A549 treated with GW870086 at 1 μM for 4 hours (cell line): ENCODE measurements at places on chromosomes 11 and 22. TPM values are rescaled to one million over a fixed set of nuclear protein-coding genes. Genes with fewer than 3 reads are reported as not detected.

Gene PDE3B
- 1.8 to 2.2 TPM (median 2.1 TPM) in 5 replicates for total RNA-seq

Gene CD248
- total RNA-seq = not detected in 5 replicates

Gene C11orf91
- 0.58 to 2.2 TPM (median 1.4 TPM) in 5 replicates for total RNA-seq

Gene NAALAD2
- not detected in 5 replicates for total RNA-seq

Gene OR52H1
- total RNA-seq = not detected in 5 replicates

Gene CHRM4
- 0.30 to 0.66 TPM (median 0.50 TPM) in 5 replicates for total RNA-seq

Gene RTN3
- 95.6 to 110 TPM (median 103 TPM) in 5 replicates for total RNA-seq

Gene SLC15A3
- total RNA-seq = not detected in 5 replicates

Gene UPK2
- total RNA-seq = 0.41 to 1.1 TPM (median 0.70 TPM) in 5 replicates

Gene ESAM
- 12.0 to 17.2 TPM (median 13.7 TPM) in 5 replicates for total RNA-seq

Gene MUC2
- 0.07 to 0.24 TPM (median 0.11 TPM) in 5 replicates for total RNA-seq

Gene RELA
- total RNA-seq = 62.9 to 74.7 TPM (median 72.1 TPM) in 5 replicates

Gene CATSPERZ
- total RNA-seq = 1.2 to 3.8 TPM (median 2.4 TPM) in 5 replicates

Gene MS4A7
- not detected in 5 replicates for total RNA-seq

Gene C11orf68
- total RNA-seq = 32.7 to 44.7 TPM (median 43.0 TPM) in 5 replicates

Gene OR9Q1
- total RNA-seq = not detected in 5 replicates

Gene ARHGAP32
- 3.6 to 5.8 TPM (median 4.8 TPM) in 5 replicates for total RNA-seq

Gene SLN
- 0.52 to 2.1 TPM (median 1.6 TPM) in 5 replicates for total RNA-seq

Gene CCDC73
- total RNA-seq = 0.03 TPM in 1 of 5 replicates, not detected in the others

Gene SBF2
- 12.9 to 15.9 TPM (median 14.6 TPM) in 5 replicates for total RNA-seq

Gene PAX6
- 0.93 to 1.6 TPM (median 1.3 TPM) in 5 replicates for total RNA-seq

Gene HBE1
- 0.38 TPM in 1 of 5 replicates, not detected in the others for total RNA-seq

Gene DGCR6
- 1.2 to 2.0 TPM (median 1.8 TPM) in 5 replicates for total RNA-seq

Gene C2CD3
- 15.8 to 18.5 TPM (median 17.0 TPM) in 5 replicates for total RNA-seq

Gene HTR3B
- not detected in 5 replicates for total RNA-seq

Gene RNASEH2C
- 39.2 to 49.6 TPM (median 47.9 TPM) in 5 replicates for total RNA-seq

Gene MRGPRX3
- total RNA-seq = not detected in 5 replicates

Gene TKFC
- total RNA-seq = 36.9 to 79.4 TPM (median 69.0 TPM) in 5 replicates

Gene OR4A5
- not detected in 5 replicates for total RNA-seq

Gene IFITM10
- 0.96 to 2.1 TPM (median 1.2 TPM) in 5 replicates for total RNA-seq
